ENCODE measurements at places on chromosomes 3 and 15.

- DNase-seq, result peak; percentile 86
Measured at GRCh38 chr3:141498598-141499223, 11.9 kb downstream of the RASA2 start.

GRCh38 chr3:151798466-151798865 lies 15.4 kb upstream of the AADAC start:
- DNase-seq, result no peak

- DNase-seq, result no peak
Measured at GRCh38 chr3:188279502-188280335, 125.8 kb downstream of the LPP start.

DNA sequence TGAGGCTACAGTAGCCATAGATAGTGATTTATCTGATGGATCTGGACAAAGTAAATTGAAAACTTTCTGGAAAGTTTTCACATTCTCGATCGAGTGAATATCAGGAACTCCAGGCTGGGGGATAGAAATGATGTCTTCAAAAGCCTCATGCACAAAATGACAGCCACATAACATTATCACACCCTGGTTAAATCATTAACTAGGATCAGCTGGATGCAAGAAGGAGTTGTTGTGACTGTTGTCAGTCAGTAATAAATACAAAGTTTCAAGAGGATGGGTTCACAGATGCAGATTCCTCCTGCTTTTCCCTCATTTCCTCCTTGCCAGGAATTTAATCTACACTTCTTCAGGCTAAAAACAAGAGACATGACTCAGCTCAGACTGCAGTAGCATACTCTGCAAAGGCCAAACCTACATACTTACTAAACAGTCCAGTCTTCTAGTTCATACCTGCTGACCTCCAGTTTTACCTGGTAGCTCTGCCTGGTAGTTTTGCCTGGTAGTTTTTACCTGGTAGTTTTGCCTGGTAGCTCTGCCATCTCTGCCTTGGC lies 40.9 kb downstream of the C2CD4A start:
- DNase-seq, result no peak

- DNase-seq, result no peak
Measured at GRCh38 chr3:156460206-156460611, 94.7 kb downstream of the SSR3 start.

GRCh38 chr3:177530908-177531307 lies 333.6 kb upstream of the TBL1XR1 start:
- DNase-seq, result no peak

GRCh38 chr3:37700466-37701248 lies 161.0 kb upstream of the CTDSPL start:
- no peak for DNase-seq

DNA sequence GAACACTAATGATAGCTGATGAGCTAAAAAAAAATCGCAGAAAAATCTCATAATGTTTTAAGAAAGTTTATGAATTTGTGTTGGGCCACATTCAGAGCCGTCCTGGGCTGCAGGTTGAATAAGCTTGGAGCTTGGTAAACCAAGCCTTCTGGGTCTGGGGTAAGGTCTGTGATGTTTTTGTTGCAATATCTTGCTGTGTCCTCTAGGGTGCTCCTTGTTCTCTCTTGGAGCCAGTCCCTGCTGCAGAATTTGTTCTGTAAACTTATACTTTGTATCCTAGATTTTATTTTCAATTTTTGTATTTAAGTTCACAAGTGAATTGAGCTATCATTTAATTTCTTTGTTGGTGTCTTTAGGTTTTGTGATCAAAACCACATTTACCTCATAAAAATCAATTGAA lies 143.7 kb downstream of the NR1D2 start:
- DNase-seq, result no peak

GRCh38 chr3:17162116-17162515 lies 277.4 kb downstream of the PLCL2 start:
- no peak for DNase-seq

DNA sequence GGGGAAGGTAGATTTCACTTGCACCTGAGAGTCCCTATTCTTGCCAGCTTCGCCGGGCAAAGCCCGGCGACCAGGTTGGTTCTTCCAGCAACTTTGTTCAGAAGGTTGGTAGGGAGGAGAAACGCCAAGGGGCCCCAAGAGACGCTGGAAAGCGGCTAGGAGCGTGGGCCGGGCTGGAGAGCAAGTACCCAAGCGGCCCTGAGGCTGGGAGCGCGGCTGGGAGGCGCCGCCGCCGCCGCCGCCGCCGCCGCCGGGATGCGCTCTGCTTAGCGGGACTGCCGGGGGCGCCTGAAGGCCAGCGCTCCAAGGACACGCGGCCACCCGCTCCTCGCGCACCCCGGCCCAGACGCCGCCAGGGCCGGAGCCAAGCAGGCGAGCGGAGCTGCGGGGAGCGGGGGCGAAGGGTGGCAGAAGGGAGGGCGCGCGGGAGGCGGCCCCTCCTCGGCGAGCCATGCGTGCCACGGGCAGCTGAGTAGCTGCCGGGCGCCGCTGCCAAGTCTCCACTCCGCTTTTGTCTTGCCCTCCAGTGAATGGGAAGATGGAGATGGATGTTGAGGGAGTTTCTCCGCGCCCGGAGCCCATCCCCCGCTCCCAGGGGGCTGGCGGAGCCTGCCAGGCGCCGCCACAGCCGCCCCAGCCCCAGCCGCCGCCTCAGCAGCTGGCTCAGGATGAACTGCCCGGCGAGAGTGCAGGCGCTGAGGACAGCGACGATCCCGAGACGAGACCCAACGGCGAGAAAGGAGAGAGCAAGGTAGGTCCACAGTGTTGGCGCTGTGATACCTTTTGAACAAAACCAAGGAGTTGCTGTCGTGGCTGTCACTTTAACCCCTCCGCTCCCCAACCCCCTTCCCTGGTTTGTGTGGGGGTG lies 227.4 kb upstream of the AZI2 start:
- DNase-seq, result no peak

- no peak for DNase-seq
Measured at GRCh38 chr15:86403221-86403620, 323.6 kb downstream of the AGBL1 start.

DNA sequence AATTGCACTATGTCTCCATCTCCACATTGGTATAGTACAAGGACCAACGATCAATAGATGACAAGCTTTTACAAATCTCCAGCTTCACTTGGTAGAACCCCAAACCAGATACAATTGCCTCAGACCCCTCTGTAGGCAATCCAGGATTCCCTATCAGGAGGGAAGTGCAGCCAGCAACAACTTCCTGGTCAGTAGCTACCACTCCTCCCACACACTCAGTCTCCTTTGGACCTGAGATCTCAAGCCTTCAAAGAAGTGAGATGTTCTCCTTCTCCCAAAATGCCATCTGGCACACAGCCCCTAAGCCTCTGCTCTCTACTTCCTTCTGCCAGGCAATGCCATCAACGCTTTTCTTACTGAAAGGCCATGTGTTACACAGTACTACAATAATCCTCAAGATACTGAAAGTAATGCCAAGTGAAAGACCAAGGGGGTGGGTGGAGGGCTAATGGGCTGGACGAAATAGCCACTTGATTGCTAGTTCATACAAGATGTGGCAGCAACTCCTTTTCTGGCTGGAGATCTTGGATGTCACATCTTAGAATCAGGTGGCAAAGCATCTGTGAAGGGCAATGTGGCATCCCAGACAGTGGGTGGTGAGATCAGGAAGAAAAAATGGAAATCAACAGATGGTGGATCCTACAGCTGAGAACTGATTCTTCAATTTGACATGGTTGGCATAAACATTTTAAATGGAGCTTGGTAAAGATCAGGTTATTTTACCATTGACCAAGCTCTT lies 75.3 kb upstream of the ACP3 start:
- no peak for DNase-seq

DNA sequence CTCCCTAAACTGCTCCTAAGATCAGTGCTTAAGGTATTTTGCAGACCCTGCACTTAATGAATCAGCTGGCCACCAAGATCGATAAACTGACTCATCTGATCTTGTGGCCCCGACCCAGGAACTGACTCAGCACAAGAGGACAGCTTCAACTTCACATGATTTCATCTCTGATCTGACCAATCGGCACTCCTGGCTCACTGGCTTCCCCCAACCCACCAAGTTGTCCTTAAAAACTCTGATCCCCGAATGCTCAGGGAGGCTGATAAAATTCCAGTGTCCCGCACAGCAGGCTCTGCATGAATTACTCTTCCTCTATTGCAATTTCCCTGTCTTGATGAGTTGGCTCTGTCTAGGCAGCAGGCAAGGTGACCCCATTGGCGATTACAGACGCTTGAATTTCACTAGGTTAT lies 13.5 kb downstream of the HTR3E start:
- no peak for DNase-seq

DNA sequence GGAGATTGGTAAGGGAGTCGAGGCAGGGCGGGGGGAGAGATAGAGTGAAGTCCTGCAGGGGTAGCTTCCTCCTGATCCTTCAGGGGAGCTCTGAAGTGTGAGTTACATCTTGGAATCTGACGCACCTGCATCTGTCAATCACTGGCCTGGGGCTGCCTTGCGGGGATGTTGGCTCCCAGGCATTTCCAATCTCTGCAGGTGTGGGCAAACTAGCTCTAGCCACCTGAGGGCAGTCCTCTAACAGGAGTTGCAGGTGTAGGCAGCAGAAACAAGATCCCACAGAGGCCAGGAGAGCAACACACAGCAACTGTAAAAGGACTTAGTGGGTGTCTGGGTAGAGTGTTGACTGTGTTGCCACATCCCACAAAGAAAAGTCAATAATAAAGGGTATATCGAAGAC lies 63.6 kb downstream of the ZNF621 start:
- DNase-seq, result no peak

DNA sequence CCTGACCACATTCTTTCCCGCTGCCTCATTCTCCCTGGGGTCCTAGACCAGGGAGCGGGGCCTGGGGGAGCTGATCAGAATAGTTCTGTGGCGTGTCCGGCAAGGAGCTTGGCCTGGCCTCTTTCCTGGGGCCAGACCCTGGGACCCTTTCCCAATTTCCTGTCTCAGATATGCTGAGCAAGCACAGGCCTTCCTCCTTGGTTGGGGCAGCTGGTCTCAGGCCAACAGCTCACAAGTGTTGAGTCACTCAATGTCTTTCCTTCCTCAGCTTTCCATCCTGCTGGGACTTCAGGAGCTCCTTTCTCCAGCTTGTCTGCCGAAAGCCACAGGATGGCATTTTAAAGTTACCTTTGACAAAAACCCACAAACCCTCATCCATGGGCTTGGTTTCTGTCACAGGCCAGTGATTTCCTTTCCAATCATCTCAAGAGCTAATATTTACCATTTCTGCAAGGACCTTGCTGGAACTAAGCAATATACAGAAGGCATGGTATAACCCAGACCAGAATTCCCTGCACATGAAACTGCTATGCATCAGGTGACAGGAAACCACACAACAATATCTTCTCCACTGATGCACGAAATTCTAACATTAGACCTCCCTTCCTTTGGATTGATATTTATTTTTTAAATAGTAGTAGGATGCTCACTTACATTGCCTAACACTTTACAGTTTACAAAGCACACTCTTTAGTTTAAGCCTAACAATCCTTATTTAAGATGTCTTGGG lies 19.5 kb upstream of the TIMP4 start:
- DNase-seq, result no peak

DNA sequence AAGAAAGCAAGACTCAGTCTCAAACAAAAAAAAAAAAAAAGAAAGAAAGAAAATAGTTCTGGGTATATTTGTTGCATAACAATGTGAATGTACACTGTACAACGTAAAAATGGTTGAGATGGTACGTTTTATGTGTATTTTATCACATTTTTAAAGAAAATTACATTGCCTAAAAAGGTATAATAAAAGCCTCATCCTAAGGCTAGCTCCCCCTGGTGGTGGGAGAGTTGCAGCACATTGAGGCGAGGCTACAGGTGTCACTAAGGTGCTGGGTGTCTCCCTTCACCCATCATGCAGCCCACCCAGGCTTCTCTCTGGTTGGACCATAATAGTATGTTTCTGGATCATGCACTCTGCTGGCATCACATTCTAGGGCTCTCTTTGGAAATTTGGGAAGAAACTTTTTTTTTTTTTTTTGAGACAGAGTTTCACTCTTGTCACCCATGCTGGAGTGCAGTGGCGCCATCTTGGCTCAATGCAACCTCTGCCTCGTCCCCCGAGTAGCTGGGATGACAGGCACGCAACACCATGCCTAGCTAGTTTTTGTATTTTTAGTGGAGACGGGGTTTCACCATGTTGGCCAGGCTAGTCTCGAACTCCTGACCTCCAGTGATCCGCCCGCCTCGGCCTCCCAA lies 12.4 kb upstream of the RAB11A start:
- DNase-seq, result peak; percentile 75

GRCh38 chr3:50150863-50151686 lies 4.0 kb upstream of the SEMA3F start:
- DNase-seq, result no peak

DNA sequence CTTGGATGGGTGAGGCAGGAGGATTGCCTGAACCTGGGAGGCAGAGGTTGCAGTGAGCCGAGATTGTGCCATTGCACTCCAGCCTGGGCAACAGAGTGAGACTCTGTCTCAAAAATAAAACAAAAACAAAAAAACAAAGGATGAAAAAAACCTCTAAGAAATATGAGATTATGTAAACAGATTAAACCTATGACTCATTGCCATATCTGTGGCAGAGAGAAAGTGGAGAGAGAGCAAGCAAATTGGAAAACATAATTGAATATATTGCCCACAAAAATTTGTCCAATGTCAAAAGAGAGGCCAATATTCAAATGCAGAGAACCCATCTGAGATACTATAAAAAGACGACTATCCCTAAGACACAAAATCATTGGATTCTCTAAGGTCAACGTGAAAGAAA lies 1106.0 kb downstream of the OTOL1 start:
- no peak for DNase-seq

DNA sequence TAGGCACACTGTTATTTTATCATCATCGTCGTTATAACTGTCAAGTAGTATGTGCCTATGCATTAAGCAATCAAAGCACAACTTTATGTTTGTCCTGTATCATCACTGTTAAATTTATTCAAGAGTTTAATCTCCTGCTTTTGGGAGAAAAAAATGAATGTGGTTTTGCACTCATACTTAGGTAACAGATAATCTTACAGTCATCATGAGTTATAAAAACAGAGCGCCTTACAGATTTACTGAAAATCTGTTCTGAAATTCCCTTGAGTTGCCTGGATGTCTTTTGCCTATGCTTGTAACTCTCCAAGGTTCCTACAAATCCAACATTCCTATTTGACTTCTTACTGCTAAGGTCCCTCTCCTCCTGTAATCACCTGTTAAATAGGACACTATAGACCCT lies 307.3 kb downstream of the ZIC4 start:
- no peak for DNase-seq

- DNase-seq, result no peak
Measured at GRCh38 chr3:15979495-15979894, 181.7 kb upstream of the ANKRD28 start.

- no peak for DNase-seq
Measured at GRCh38 chr3:47193871-47194859, 30.3 kb upstream of the SETD2 start.
